ENCODE measurements at places on chromosomes 4 and X. TPM values are rescaled to one million over a fixed set of nuclear protein-coding genes. Genes with fewer than 3 reads are reported as not detected.

The SGCB gene
- 8.8 TPM for total RNA-seq

The EDA2R gene
- 1.8 TPM for total RNA-seq

The NPFFR2 gene
- not detected for total RNA-seq

The RIBC1 gene
- 0.63 TPM for total RNA-seq

The FAM120C gene
- 8.4 TPM for total RNA-seq

The DCAF8L1 gene
- total RNA-seq, result not detected

The AMBN gene
- total RNA-seq, result not detected

The TCEAL5 gene
- total RNA-seq, result not detected

The ARMCX6 gene
- total RNA-seq, result 41.8 TPM

The TECRL gene
- total RNA-seq, result not detected

The TSPAN6 gene
- 0.43 TPM for total RNA-seq

The MAGEC3 gene
- not detected for total RNA-seq

The DCAF4L1 gene
- total RNA-seq, result 0.31 TPM

The CFAP99 gene
- not detected for total RNA-seq

The FAT1 gene
- not detected for total RNA-seq

The DCLK2 gene
- not detected for total RNA-seq

The SRD5A3 gene
- total RNA-seq, result 15.9 TPM

The RXFP1 gene
- total RNA-seq, result not detected

The UGT2B15 gene
- total RNA-seq, result not detected

The KLKB1 gene
- not detected for total RNA-seq

The BEX2 gene
- 14.6 TPM for total RNA-seq

The GLA gene
- 38.8 TPM for total RNA-seq

The MORC4 gene
- 7.8 TPM for total RNA-seq

The UBL4A gene
- total RNA-seq, result 46.5 TPM

The GPRIN3 gene
- 11.8 TPM for total RNA-seq

The GPR50 gene
- not detected for total RNA-seq

The MAGEA6 gene
- total RNA-seq, result not detected

The SLC49A3 gene
- total RNA-seq, result 0.23 TPM

The USO1 gene
- total RNA-seq, result 50.5 TPM

The PRSS12 gene
- total RNA-seq, result not detected

The H2AZ1 gene
- 637 TPM for total RNA-seq

The FGFBP2 gene
- 6.3 TPM for total RNA-seq

The CLDN2 gene
- not detected for total RNA-seq

The MAGEB10 gene
- not detected for total RNA-seq

The GAGE12C gene
- total RNA-seq, result not detected

The FGFR3 gene
- total RNA-seq, result 1.0 TPM

The BEX1 gene
- 0.38 TPM for total RNA-seq

The XAGE1A gene
- total RNA-seq, result not detected

The EGF gene
- total RNA-seq, result not detected

The DSPP gene
- not detected for total RNA-seq

The DCAF12L1 gene
- not detected for total RNA-seq

The MBTPS2 gene
- total RNA-seq, result 12.6 TPM

The NLRP2B gene
- total RNA-seq, result not detected

The GABRG1 gene
- total RNA-seq, result not detected

The TCEAL6 gene
- not detected for total RNA-seq

The SOD3 gene
- total RNA-seq, result not detected

The UTP14A gene
- total RNA-seq, result 34.0 TPM

The DDIT4L gene
- 0.95 TPM for total RNA-seq

The USP51 gene
- total RNA-seq, result 1.5 TPM

The ZBTB49 gene
- 4.8 TPM for total RNA-seq

All from activated CD8-positive, alpha-beta T cell treated with anti-CD3 and anti-CD28 coated beads for 36 hours (primary cell).